ENCODE measurements at places on chromosomes 16 and 17.

DNA sequence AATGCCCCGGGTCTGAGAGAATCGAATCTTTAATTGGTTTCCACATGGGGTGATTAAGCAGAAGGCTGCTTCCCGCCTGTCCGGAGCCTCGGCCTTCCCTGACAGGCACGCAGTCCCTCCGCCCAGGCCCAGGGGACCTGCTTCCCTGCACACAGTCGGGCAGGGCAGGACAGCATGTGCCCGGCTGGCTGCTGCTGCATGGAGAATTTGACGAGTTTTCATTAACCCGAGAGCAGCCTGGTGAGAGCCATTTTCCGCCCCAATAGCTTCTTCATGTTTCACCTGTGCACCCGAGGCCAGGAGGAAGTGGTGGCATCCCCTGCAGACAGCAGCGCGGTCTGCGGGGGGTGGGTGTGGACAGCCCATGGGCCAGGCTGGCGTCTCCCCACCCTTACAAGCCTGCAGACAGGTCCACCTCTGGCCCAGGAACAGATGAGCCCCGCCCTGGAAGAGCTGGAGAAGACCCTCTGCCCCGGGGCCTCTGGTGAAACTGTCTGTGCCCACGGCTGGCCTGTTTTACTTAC lies 67.0 kb downstream of the KLHDC4 start:
- DNase-seq = no peak

DNA sequence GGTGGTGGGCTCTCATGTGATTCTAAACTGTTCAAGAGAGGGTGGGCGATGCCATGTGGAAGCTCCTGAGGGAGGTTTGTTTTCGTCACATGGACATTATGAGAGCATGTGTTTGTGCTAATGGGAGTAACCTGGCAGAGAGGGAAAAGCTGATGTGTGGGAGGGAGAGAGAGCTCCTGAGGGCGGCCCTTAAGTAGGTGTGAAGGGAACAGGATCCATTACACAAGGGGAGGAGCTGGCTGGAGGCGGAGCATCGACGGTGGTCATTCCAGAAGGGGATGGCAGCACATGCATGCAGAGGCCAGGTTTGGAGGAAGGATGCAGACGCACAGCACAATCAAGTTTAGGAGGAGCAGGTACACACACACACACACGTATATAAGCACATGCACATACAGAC lies 197.5 kb downstream of the RPTOR start:
- no peak for DNase-seq

- no peak for DNase-seq
Measured at GRCh38 chr17:37131669-37132611, 183.2 kb downstream of the AATF start.

- DNase-seq = no peak
Measured at GRCh38 chr17:17613708-17614114, 22.2 kb upstream of the PEMT start.

DNA sequence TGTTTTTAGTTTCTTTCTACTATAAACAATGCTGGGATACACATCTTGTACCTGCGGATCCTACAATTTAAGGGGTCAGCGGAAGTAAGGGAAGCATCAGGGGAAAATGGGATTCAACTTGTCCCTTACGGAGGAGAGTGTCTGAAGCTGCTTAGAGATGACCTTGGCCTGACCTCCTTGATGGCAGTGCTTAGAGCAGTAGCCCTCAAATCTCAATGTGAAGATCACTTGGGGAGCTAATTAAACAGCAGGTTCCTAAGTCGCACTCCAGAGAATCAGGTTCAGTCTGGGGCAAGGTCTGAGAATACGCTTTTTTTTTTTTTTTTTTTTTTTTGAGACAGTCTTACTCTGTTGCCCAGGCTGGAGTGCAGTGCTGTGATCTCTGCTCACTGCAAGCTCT lies 9.6 kb upstream of the METTL16 start:
- DNase-seq = no peak

DNA sequence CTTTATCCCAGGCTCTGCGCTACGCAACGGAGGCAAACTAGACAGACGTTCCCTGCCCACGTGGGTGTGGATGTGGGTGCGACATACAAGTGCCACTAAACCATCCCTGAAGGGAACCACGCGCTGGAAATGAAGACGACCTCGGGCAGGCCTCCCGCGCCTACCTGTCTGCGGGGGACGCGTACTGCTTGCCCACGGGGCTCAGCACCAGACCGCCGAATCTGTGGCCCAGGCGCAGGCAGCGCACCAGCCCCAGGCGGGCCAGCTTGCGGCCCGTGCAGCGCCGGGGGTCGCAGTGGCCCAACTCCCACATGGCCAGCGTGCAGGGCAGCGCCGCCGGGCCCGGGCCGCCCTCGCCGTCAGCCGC lies 480 bp downstream of the TSR3 start:
- DNase-seq = no peak

DNA sequence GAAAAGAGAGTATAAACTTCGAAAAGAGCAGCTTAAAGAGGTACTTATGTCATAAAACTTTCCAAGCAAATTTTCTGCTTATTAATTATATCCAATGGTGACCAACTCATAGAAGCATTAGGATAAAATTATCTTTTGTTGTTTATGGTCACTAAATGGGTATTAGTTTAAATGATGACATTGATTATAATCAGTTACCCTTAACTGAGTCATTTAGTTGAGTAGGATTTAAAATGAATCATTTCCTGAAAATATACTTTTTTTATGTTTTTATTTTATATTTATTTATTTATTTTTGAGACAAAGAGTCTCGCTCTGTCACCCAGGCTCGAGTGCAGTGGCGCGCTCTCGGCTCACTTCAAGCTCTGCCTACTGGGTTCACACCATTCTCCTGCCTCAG lies 55.9 kb downstream of the ABHD15 start:
- DNase-seq = no peak

GRCh38 chr17:66620528-66620927 lies 214.4 kb upstream of the CACNG5 start:
- no peak for DNase-seq

DNA sequence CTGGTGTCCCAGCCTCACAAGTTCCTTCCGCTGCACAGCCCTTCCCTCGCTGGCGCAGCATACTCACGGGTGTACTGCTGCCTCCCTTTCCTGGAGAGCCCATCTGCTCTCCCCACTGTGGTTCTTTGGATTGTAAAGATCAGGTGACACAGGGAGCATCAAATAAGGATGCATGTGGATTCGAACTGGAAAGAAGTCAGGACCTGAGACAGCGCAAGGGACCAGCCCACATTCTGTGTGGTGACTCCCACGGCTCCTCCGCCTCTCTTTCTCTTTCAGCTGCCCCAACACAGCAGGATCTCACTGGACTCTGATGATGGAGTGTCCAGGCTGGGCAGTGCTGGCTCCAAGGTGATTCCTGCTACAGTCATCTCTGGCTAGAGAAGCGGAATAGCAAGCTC lies 8.1 kb downstream of the LDAF1 start:
- no peak for DNase-seq

DNA sequence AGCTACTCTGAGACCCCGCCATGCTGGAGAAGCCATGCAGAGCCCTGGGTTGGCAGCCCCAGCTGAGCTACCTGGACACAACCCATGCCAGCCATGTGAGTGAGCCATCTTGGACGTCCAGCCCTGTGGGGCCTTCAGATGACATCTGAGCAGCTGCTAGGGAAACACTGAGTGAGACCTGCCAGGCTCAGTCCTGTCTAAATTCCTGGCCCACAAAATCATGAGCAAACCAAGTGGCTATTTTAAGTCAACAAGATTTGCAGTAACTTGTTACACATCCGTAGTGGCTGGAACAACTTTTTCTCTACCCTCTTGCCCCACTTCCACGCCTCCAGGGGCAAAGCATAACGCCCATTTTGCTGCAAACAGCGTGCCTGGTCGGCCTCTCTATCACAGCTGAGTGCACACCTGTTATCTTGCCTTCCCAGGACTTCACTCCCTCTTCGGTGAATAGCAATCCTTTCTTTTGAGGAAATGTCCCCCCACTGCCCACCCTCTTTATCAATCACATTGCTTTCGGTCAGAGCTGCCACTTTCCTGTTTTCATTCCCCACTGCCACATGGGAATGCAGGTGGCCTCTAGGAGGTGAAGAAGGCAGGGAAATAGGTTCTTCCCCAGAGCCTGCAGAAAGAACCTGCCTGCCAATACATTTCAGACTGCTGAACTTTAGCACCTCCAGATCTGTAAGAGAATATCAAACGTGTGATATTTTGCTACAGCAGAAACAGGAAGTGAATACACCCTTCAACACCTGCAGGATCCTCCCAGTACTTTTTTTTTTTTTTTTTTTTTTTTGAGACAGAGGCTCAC lies 7.4 kb upstream of the SCIMP start:
- no peak for DNase-seq

- DNase-seq = no peak
Measured at GRCh38 chr16:52446080-52446479, 100.9 kb downstream of the TOX3 start.

- no peak for DNase-seq
Measured at GRCh38 chr17:45345554-45346215, 28.9 kb upstream of the MAP3K14 start.

DNA sequence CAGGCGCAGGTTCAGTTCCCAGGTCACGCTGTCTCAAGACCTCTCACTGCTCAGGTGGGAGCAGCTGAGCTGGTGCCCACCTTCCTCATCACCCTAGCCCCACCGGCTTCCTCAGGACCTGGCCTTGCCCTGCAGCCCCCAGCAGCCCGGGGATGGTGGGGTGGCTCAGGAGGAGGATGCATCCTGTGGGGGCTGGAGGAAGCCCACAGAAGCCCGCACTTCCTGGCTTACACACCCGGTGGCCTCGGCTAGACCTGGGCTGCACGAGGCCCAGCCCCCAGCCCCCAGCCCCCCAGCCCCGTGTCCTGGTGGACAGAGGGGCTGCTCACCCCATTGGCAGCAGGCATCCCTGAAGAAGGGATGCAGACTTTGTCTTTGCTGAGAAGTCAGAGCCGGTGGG lies 43.4 kb downstream of the BAHCC1 start:
- no peak for DNase-seq
